ENCODE measurements at places on chromosomes 4 and X.

DNA sequence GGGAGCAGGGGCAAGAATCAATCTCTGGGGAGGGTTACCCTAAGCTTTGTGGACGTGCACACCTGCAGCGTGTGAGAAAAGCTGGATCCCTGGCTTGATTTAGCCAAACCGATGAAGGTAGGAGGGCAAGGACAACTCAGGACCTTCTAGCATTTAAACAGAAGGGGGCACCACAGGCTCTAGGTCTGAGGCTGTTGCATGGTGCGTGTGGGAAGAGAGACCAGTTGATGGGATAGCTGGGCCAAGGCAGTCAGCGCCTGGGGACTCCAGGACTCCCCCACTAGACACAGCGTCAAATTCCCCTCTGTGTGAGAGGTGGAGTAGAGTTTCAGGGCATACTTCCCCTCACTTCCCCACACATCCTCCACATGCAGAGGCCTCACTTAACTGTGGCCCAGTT, 4.3 kb downstream of the GABRQ start:
- no peak for DNase-seq

- DNase-seq: no peak
These were observed 10.0 kb upstream of the CDKL5 start for GRCh38 chrX:18415386-18415785.

GRCh38 chr4:31701256-31701655, 981.1 kb downstream of the PCDH7 start:
- no peak for DNase-seq

- no peak for DNase-seq
These were observed 18.2 kb downstream of the PTTG2 start for GRCh38 chr4:37978248-37978924.

DNA sequence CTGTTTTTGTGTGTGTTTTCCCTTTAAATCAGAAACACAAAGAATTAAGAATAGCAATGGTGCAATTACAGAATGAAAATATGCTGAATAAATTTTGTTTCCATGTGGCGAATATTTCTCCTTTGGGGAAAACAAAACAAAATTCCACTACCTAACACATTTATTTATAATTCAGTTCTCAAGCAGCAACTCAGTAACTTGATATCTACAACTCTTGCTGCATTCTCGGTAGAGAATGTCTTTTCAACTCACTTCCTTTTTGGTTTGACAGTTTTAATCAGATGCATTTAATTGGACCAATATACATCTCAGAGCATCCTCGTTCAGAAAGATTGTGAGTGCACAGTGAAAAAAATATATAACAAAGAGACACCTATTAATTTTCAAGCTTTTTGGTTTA, 30.8 kb downstream of the ZNF827 start:
- no peak for DNase-seq

DNA sequence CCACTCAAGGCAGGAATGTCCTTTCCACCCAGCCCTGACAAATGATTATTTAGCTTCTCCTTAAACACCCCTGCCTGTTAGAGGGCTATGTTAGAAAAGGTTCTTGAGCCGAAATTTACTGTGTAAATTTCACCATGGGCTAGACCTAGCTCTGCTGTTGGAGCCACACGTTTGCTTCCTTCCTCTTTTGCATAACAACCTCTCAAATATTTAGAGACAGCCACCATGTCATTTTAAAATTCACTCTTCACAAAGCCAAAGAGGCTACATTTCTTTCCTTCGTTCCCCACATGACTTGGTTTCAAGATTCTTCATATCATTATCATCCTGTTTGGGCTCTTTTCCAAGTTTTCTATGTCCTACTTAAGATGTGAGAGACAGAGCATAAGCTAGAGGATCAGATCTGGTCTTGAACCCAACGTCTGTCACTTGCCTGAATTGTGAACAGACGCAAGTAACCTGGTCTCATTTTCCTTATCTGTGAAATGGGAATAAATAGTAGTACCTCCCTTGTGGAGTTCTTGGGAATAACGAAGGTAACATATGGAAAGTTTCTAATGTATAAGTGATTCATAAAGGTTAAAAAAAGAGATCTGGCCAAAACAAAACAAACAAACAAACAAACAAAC, 6.7 kb downstream of the DOCK11 start:
- DNase-seq: no peak

DNA sequence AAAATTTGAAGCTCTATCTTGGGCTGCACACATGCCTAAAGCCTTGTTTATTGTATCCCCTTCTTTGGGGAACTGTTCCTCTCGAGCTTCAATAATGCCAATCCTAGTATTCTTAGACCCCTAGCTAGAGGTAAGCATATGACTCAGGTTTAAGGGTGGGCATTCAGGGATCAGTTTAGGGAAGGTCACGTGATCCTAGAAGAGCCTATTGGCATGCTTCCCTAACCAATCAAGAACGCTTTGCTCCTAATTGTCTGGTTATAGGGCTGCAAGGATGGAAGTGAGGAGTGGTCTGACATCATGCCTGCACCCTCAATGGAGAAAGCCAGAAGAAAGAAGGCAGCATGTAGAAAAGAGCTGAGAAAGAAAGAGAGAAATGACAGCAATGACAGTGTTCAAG, 46.9 kb downstream of the TLR10 start:
- no peak for DNase-seq

DNA sequence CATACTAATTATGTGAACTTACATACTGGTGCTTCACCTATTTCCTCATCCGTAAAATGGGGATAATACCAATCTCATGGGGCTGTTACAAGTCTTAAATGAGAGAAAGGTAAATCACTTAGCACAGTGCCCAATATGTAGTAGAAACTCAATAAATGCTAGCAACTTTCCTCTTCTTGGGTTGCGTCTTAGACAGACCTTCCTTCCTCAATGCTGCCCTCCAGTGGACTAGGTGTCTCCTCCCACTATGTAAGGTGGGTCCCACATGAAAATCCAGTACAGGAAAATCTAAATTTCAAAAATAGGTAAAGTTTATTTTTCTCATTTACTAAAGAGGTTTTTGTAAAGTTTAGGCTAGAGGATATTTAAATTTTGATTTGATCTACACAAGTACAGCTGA, 20.6 kb downstream of the ZDHHC9 start:
- no peak for DNase-seq

DNA sequence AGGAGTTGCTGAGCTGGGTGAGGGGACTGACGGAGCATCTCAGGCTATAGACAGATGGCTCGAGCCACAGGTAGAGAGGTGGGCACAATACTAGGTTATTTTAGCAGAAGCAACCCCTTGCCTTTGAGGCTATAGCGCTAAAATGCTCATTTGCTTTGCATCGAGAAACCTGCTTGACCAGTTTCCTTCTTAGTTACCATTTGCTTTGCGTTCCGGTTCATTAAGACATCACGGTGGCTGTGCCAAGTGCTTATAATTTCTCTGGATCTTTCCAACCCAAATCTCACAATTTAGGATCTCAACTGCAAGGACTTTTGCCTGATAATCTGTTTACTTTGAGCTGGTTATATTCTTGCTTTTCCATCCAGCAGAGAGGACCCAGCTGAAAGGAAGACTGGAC, 40.8 kb downstream of the DLG3 start:
- DNase-seq: no peak

DNA sequence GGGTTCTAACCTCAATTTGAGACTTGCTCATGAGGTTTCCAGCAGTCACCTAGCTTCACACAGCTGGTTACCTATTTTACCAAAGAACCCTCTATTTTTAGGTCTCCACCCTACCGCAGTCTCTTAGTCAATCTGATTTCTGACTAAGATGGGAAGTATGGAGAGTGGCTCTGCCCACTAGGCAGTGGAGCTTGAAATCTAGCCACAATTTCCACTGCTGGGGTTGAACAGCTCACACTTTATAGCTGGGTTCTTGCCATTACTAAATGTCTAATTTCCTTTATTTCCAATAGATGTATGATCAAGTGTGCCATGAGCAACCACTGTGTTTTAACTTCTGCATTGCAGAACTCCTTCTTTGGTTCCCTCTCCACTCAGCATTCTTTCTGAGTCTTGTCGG, 43.1 kb downstream of the GASK1B start:
- no peak for DNase-seq

GRCh38 chr4:77095101-77095821, 19.5 kb upstream of the CCNI start:
- DNase-seq: peak; percentile 9

- no peak for DNase-seq
These were observed 242.0 kb downstream of the BCOR start for GRCh38 chrX:39855748-39856129.

- DNase-seq: no peak
These were observed 20.9 kb downstream of the SPATA18 start for GRCh38 chr4:52071791-52072546.

DNA sequence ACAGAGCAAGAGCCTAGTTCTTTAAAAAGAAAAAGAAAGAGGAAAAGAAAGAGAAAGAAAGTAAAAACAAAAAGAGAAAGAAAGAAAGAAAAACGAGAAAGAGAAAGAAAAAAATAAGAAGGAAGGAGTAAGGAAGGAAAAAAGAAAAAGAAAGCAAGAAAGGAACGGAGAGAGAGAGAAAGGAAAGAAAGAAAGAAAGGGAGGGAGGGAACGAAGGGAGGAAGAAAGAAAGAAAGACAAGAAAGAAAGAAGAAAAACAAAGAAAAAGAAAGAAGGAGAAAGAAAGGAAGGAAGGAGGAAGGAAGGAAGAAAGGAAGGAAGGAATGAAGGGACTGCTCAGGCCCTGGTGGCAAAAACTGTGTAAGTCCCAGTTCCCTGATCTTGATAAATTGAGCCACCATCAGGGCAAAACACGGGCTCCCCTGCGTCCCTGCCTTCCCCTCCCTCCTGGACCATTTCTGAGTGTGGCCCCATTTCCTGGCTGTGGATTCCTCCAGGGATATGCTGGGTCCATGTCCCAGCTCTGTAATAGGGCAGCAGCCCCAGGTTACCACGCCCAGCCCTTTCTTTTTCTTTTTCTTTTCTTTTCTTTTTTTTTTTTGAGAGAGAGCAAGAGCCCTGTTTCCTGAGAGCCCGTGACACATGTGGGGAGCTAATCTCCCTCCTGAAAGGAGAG, 44.8 kb downstream of the SHOX start:
- no peak for DNase-seq

GRCh38 chr4:6734165-6734786, 18.3 kb downstream of the BLOC1S4 start:
- no peak for DNase-seq

GRCh38 chr4:30314001-30314400, 406.2 kb upstream of the PCDH7 start:
- no peak for DNase-seq

GRCh38 chr4:183798301-183799253, 106.5 kb upstream of the STOX2 start:
- no peak for DNase-seq

GRCh38 chrX:108165383-108166111, 74.0 kb downstream of the ATG4A start:
- peak; percentile 10 for DNase-seq

- DNase-seq: no peak
These were observed 113.8 kb upstream of the ARSJ start for GRCh38 chr4:114093221-114093715.

DNA sequence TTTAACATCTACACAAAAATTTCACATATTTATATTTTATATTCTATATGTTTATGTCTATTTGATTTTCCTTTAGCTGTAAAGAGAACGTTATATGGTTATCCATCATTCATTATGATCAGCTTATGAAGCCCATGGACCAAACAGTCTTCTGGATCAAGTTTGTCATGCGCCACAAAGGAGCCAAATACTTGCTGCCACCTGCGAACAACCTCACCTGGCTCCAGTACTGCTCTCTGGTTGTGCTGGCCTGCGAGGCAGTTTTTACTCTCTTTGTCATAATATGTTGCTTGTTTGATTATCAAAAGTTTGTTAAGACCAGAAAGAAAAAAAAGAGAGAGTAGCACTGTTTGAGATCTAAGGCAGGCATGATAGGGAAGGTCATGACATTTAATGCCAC, 38.2 kb downstream of the UGT2B7 start:
- DNase-seq: no peak

- DNase-seq: no peak
These were observed 3.0 kb downstream of the LINC00632 start for GRCh38 chrX:140712413-140713173.

DNA sequence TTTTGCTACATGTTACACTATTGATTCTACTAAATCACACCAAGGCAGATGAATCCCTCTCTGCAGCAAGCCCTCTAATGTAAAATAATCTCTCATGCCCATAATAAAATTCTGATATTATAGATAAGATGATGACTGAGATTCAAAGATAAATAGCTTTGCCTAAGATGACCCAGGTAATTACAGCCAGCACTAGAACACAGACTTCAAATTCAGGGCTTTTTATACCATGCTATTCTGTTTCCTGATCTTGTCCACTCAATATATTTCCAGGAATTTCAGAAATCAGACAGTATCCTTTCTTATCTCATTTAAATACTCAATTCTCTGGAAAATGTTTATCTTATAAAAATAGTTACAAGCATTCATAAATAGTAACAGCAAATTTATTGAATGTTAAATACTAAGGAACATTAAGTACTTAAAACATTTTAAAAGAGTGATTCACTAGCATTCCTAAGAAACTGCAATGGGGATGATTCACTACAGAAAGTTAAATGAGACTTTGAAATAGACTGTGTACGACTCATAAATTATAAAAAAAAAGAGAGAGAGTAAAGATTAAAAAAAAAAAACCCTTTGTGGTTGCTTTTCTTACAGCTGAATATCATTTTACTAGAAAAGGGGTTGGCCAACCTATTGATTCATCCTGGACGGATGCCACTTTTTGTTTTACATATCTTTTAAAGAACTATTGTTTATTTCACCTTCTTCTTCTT, 45.8 kb upstream of the IL21 start:
- DNase-seq: no peak

Measured in NCI-H524 treated with DMSO at 0.1 percent for 48 hours (cell line).